Activated naive CD8-positive, alpha-beta T cell treated with anti-CD3 and anti-CD28 coated beads, Interleukin-2, amount 10 ng/mL, durations not matched to agents 7 days and 5 days (primary cell): ENCODE measurements at places on chromosomes 6 and 20. TPM values are rescaled to one million over a fixed set of nuclear protein-coding genes. Genes with fewer than 3 reads are reported as not detected.

DNA sequence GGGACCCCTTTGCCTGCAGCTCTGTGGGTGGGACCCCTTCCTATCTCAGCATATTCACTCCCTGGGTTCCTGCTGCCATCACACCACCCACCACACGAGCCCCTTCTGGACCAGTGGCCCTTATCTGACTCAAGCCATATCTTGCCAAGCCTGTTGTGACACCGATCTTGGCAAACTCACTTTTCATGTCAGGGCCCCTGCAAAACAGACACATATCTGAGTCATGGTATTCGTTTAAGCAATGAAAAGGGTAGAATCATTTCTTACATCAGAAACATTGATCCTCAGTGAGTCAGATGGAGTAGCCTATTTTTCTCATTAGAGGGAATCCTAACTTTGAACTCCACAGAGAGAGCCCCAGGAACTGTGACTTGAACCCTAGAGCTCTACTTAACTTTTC is 10.6 kb downstream of the RAET1E start:
- no peak for DNase-seq

The RWDD1 gene
- total RNA-seq: 33.2 TPM

DNA sequence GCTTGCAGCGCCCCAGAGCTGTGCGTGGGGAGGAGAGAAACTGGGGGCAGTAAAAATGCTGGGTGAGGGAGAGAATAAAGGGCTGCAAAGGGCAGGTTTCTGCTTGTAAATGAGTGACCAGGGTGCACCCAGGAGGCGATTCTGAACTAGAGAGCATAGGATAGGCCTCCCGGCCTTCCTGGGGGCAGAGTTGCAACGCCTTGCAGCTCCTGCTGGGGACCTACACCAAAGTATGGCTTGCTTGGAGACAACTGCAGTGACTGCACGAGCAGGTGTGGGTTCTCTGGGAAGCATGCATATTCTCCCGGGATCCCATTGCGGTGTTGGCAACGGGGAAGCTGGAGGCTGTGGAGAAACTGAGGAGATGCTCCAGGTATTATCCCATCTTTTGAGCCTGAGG is 111.6 kb upstream of the SPACA1 start:
- no peak for DNase-seq

DNA sequence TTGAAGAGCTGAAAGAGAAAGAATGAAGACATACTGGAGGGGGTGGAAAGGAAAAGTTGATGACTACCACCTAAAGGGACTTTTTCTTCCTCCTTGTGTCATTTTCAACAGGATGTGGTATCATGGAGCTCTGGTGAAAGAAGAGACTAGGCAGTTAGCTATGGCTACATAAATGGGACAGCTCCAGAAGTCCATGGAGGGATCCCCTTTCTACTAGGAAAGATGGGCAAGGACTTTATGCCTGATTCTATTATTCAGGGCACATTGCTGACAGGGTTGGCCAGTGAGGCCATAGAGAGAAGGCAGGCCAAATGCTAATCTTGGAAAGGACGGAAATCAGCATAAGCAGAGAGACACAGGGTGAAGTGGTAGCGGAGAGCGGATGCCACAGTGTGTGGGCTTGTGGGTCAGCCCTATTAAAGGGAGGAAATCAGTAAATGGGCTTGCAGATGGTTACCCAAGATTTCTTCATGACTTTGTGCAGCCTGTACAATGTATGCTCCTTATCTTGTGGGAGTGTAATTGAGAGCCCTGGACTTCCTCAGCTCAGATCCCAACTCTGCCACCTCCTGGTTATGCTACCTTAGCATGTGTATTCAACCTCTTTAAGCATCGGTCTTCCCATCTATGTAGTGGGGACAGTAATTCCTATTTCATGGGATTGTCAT is 77.4 kb upstream of the TMEM170B start:
- no peak for DNase-seq

GRCh38 chr6:131250122-131250521 is 114.9 kb downstream of the AKAP7 start:
- peak; percentile 30 for DNase-seq

- DNase-seq: no peak
Observed at GRCh38 chr6:88302769-88303225, 136.7 kb upstream of the CNR1 start.

DNA sequence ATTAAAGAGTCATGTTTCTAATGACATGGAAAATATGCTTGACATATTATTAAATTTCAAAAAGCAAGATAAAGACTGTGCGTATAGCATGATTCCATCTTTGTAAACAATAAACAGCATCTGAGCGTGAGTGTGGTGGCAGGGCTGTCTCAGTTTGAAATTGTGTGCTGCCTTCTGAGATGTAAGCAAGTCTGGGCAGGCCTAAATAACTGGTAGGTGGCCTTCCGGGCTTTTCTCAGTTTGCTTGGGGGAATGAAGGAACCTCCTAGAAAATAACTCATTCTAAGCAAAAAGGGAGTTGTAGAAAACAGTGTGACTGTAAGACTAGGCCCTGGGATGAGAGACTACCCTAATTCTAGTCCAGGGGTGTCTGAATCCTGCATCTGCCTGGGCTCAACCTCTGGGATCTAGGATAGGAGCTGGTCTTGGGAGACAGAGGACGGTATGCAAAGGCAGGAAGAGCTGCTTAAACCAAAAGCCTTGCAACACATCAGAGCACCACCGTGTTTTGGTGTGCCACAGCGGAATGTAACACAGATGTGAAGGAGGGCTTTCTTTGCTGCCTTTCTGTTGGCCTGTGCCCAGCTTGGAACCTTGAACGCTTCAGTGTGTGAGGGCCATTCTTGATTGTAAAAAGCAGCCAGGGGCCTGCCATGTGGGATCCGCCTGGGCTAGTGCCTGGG is 63.5 kb upstream of the L3MBTL3 start:
- DNase-seq: no peak

GRCh38 chr6:319177-320131 is 27.2 kb downstream of the DUSP22 start:
- no peak for DNase-seq

GRCh38 chr6:65538644-65539043 is 168.4 kb downstream of the EYS start:
- no peak for DNase-seq

The GHRH gene
- total RNA-seq: not detected
